ENCODE measurements at places on chromosomes 2 and 18.

GRCh38 chr18:53411511-53411910 is 813.0 kb downstream of the MBD2 start:
- DNase-seq = no peak

GRCh38 chr2:112705575-112705974 is 15.2 kb upstream of the NT5DC4 start:
- no peak for DNase-seq

GRCh38 chr2:120578576-120579352 is 156.9 kb upstream of the GLI2 start:
- DNase-seq = no peak

DNA sequence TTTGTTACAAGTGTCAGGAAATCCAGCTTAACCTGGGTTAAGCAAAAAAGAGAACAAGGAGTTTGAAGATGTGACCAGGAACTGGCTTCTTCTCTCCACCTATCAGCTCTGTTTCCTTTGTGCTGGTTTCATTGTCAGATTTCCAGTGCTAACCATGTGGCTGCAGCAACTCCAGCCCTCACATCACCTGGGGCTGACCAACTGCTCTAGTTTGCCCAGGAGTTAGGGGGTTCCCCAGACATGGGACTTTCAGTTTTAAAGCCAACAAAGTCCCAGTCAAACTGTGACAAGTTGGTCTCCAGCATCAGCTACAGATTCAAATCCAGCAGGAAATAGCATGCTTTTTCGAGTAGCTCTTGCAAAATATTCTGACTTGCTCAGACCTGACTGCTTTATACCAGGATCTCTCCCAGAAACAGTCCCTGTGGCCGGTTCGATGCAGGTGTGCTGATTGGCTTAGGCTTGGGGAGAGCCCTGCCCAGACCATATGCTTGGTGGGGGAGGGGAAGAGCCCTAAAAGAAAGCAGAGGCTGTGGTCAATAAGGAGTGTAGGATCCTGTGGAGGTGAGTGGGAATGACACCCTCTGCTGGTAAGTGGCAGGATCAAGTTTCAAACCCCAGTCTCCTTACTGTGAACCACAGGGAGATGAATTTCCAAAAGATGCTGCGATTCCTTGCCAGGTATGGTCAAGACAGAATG is 49.5 kb downstream of the KCNE4 start:
- DNase-seq = no peak

GRCh38 chr18:48795696-48796095 is 155.1 kb downstream of the SMAD7 start:
- no peak for DNase-seq

- no peak for DNase-seq
These were observed 790.5 kb downstream of the RNF144A start for GRCh38 chr2:7707723-7708122.

- DNase-seq = no peak
These were observed 60.5 kb downstream of the PMAIP1 start for GRCh38 chr18:59960272-59960671.

DNA sequence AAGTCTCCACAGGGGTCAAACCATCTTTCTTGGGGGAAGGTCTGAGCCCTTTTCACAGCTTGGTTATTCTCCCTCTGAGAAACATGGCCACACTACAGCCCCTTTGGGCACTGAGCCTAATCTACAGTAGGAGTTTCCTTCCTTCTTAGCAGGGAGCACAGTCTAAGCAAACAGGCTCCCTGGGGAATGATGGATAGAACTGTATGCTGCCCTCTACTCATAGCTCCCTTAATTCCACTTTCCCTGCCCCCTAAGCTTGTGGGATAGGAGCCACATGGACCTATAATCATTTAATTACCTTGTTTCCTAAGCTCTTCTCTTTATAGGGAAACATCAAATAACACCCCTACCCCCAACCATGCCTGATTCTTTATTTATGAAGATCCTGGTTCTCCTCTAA is 442.1 kb upstream of the MEX3C start:
- DNase-seq = no peak
